ENCODE measurements at places on chromosomes 7 and 10.

- DNase-seq, result peak; percentile 72
Observed at GRCh38 chr7:73647725-73648592, 19.7 kb upstream of the VPS37D start.

DNA sequence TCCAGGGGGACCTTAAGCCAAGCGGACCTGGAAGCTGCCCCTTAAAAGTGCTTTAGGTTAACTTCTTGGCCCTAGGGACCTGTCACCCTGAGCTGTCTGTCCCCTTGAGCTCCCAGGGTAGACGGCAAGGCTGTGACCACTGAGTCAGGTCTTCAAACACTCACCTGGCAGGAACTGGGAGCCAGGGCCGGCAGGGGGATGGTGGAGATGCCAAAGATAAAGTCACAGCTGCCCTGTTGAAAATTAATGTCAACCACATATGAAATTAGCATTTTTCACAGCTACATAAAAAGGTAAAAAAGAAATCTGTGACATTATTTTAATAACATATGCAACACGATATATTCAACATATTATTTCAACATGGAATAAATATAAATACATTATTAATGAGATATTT is 271.0 kb downstream of the GFRA1 start:
- no peak for DNase-seq

DNA sequence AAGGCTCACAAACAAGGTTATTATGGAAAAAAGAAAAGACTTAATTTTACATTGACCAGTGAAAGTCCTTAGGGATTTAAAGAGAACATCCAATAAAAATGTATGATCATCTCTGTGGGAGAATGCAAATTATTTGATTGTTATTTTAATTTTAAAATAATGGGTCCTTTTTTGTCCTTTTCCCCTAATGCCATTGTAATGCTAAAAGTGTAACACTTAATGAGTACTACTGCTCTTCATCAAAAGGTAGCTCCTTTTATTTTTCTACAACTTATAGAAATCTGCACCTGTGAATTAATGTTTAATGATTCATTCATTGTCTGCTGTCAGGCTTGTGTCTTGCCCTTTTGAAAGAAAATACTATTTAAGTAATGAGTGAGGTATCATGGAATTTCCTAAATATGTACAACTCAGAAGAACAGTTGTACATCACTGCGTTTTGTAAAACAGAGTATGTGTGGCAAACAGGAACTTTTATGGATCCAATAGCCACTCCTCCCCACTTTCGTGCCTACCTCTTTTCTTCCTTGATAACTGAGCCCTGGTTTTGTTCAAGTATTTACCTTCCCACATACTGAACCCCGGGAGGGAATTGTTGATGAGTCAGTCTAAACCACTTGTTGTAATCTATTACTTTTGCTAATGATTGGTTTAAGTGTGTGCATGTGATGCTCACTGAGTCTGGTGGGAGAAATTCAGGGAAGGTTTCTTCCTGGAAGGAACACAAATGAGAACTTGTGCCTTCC is 19.9 kb upstream of the TRUB1 start:
- DNase-seq, result peak; percentile 18

- no peak for DNase-seq
Observed at GRCh38 chr10:62885684-62886461, 69.7 kb upstream of the EGR2 start.

GRCh38 chr7:116630357-116630756 is 41.6 kb upstream of the MET start:
- no peak for DNase-seq

- DNase-seq, result no peak
Observed at GRCh38 chr10:121813211-121813815, 114.5 kb downstream of the ATE1 start.

DNA sequence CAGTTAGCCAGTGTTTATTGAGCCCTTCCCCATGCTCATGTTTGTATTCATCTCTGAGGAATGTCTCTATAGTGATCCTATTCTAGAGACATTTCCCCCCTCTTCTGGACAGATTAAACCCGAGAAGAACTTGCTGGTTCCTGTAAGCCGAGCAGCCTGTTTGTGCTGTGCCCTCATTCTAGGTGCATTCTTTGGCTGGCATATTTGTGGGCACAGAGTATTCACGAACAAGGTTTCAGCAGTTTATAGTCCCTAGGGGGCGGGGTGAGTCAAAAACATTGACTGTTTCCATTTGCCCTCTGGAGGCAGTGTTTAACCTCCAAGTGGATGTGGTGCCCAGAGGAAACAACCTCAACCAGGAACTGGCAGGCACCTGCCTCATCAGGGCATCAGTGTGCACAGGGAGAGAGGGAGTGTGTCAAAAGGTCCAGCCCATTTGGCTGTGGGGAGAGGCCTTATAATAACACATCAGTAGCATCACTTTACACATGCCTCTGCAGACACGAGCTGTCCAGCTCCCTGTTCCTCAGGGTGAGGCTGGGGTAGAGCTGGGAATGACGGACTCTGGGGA is 273.3 kb upstream of the LRGUK start:
- peak; percentile 57 for DNase-seq

DNA sequence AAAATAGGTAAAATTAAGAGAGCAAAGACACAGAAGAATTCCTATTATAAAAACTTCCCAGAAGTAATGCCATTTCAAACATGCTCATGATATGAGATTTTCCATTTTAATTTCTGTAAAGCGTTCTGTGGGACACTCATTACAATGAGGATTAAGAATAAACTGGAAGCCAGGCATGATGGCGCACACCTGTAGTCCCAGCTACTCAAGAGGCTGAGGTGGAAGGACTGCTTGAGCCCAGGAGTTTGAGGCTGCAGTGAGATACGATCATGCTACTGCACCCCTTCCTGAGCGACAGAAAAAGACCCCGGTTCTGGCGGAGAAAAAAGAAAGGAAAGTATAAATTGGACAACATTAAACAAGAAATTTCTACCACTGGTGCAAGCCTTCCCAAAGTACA is 1.5 kb downstream of the DNA2 start:
- DNase-seq, result no peak

GRCh38 chr7:95840953-95841950 is 68.9 kb downstream of the DYNC1I1 start:
- peak; percentile 66 for DNase-seq

- peak; percentile 83 for DNase-seq
Observed at GRCh38 chr7:96075510-96076349, 246.2 kb downstream of the SLC25A13 start.
